Right atrium auricular region (tissue), 2 donors: ENCODE measurements at places on chromosomes 7 and 10. TPM values are rescaled to one million over a fixed set of nuclear protein-coding genes. Genes with fewer than 3 reads are reported as not detected.

DNA sequence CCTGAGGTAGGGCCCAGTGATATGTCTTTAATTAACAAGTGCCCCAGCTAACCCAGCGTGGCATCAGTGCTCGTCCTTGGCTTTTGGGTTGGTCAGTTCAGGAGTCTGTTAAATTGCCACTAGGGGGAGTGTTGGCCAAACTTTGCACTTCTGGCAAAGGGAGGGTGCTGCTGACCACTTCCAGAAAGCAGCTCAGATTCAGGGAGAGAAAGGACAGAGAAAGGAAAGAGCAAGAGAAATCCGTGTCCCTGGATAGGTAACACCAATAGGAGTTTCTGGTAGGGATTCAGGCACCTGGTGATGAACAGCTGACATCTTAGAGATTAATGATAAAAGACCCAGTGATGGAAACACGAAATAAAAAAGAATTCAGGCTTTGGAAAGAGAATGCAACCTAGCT lies 243.1 kb upstream of the AOAH start:
- no peaks in the 10 kb centered on the region for H3K36me3 ChIP-seq
- H3K4me3 ChIP-seq: no peak overlapping the region
- no peak overlapping the region for H3K27ac ChIP-seq

DNA sequence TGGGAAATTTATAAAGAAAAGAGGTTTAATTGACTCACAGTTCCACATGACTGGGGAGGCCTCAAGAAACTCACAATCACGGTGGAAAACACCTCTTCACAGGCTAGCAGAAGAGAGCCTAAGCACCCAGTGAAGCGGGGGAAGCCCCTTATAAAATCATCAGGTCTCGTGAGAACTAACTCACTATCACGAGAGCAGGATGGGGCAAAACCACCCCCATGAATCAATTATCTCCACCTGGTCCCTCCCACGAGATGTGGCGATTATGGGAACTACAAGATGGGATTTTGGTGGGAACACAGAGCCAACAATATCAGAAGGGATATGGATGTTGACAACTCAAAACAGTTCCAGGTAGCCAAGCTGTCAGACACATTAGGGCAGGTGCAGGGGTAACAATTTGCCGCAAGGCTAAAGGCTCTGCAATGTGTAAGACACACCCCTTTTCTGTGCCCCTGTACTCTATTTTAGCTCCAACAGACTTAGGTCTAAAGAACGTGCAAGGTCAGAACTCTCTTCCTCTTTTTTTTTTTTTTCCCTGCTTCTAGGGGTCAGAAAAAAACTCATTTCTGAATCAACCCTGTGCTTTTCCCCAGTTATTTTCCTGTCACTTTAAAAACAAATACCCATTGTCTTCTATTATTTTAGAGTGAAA lies 30.7 kb upstream of the RBM20 start:
- no peak overlapping the region for H3K27ac ChIP-seq
- no peaks in the 10 kb centered on the region for H3K27me3 ChIP-seq
- no peaks in the 10 kb centered on the region for H3K36me3 ChIP-seq
- no peak for DNase-seq
- no peaks in the 10 kb centered on the region for H3K4me1 ChIP-seq
- H3K4me3 ChIP-seq: no peak overlapping the region

DNA sequence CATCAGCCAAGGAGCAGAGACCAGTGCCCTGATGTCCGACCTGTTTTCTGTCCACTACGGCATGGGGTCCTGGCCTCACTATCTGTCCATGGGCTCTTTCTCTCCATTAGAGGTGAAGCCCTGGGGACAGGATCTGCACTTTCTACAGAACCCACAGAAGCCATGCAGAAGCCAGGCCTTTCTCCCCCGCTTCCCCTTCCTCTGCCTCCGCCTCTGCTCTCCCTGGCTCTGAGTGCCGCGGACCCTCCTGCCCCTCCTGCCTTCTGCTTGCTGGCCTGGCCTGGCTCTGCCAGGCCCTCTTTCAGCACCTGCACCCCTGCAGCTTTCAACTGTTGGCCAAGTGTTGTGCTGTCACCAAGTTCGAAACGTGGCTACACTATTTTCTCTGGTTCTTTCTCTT lies 439.8 kb upstream of the ZMIZ1 start:
- no peaks in the 10 kb centered on the region for H3K4me1 ChIP-seq
- H3K27ac ChIP-seq: no peak overlapping the region
- H3K27me3 ChIP-seq: no peaks in the 10 kb centered on the region
- H3K4me3 ChIP-seq: no peak overlapping the region

DNA sequence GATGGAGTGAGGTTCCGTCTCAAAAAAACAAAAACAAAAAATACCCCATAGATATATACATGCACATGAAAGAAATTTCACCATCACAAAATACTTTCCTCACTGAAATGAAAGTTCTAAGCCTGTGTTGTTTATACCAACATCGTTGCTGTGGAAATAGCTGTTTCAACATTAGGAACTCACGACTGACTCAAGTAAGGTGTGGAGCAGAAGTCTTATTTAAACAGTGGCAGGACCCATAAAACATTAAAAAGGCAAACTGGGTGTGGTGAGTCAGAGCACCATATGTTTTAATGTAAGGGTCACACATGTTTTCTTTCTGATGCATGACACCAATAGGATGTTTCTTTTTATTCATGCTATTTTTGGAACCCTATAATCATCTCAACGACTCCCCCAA lies 48.3 kb downstream of the BAIAP2L1 start:
- no peak overlapping the region for H3K27ac ChIP-seq
- H3K4me3 ChIP-seq: no peak overlapping the region
- DNase-seq: no peak
- no peaks in the 10 kb centered on the region for H3K4me1 ChIP-seq
- no peaks in the 10 kb centered on the region for H3K36me3 ChIP-seq
- no peaks in the 10 kb centered on the region for H3K27me3 ChIP-seq

- DNase-seq: no peak
- H3K36me3 ChIP-seq: no peaks in the 10 kb centered on the region
- H3K27ac ChIP-seq: no peak overlapping the region
- H3K4me1 ChIP-seq: no peaks in the 10 kb centered on the region
- no peak overlapping the region for H3K4me3 ChIP-seq
Observed at GRCh38 chr7:2781636-2782035, 62.5 kb downstream of the GNA12 start.

GRCh38 chr10:71006506-71006905 lies 118.1 kb upstream of the PCBD1 start:
- no peak overlapping the region for H3K4me3 ChIP-seq
- DNase-seq: no peak
- no peak overlapping the region for H3K27ac ChIP-seq
- no peaks in the 10 kb centered on the region for H3K4me1 ChIP-seq
- no peaks in the 10 kb centered on the region for H3K36me3 ChIP-seq

DNA sequence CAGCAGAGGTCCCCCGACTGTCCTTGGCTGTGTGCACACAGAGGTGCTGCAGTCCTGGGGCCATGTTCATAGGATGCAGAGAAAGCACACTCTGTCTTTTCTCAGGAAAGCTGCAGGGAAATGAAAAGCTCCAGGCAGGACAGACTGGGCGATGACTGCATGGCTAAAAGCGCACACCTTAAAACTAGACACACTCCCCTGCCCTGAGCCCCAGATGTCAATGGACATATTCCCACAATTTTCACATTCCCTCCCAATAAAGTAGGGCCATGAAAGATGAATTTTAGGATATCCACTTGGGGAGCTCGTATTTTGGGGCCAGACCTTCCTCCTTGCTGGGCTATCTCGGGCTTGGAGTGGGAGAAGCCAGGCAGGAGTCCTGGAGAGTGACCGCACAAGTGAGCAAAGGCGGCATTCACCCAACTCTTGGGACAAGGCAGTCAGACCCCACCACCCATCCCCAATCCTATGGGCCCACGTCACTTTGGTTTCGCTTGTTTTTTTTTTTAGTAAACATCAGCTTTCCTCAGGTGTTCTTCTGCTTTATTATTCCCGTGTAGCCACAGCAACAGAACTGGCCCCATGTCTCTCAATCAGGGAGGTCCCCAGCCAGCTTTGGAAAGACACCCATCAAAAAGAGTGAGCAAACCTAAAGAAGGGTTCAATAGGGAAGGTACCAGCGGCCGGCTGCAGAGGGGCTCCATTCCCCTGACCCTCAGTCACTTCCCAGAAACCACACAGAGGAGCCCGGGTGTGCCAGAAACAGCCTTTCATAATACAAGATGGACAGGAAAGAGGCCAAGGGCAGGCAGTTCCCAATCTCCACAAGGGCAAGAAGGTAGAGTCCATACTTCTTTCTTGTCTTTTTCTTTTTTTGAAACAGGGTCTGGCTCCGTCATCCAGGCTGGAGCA lies 12.7 kb downstream of the GPRIN2 start:
- H3K27me3 ChIP-seq: no peaks in the 10 kb centered on the region
- no peak for DNase-seq
- H3K27ac ChIP-seq: no peak overlapping the region
- H3K4me1 ChIP-seq: peaks cover 10% of the 10 kb centered on the region
- no peaks in the 10 kb centered on the region for H3K36me3 ChIP-seq
- no peak overlapping the region for H3K4me3 ChIP-seq

- no peaks in the 10 kb centered on the region for H3K4me1 ChIP-seq
- H3K27ac ChIP-seq: no peak overlapping the region
- no peak overlapping the region for H3K4me3 ChIP-seq
- H3K27me3 ChIP-seq: no peaks in the 10 kb centered on the region
- DNase-seq: no peak
Observed at GRCh38 chr10:43352951-43353350, 18.5 kb upstream of the FXYD4 start.

DNA sequence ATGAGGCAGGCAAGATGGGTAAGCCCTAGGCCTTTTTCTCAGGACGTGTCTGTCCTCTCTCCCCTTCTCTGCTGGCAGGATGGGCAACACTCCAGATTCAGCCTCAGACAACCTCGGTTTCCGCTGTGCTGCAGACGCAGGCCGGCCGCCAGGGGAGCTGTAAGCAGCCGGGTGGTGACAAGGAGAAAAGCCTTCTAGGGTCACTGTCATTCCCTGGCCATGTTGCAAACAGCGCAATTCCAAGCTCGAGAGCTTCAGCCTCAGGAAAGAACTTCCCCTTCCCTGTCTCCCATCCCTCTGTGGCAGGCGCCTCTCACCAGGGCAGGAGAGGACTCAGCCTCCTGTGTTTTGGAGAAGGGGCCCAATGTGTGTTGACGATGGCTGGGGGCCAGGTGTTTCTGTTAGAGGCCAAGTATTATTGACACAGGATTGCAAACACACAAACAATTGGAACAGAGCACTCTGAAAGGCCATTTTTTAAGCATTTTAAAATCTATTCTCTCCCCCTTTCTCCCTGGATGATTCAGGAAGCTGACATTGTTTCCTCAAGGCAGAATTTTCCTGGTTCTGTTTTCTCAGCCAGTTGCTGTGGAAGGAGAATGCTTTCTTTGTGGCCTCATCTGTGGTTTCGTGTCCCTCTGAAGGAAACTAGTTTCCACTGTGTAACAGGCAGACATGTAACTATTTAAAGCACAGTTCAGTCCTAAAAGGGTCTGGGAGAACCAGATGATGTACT lies 13.1 kb downstream of the PHKG1 start:
- DNase-seq: peak; percentile 84
- H3K4me1 ChIP-seq: no peaks in the 10 kb centered on the region
- no peak overlapping the region for H3K4me3 ChIP-seq
- H3K36me3 ChIP-seq: peaks cover 31% of the 10 kb centered on the region
- H3K27me3 ChIP-seq: no peaks in the 10 kb centered on the region
- H3K27ac ChIP-seq: peak overlapping the region; percentile 75

DNA sequence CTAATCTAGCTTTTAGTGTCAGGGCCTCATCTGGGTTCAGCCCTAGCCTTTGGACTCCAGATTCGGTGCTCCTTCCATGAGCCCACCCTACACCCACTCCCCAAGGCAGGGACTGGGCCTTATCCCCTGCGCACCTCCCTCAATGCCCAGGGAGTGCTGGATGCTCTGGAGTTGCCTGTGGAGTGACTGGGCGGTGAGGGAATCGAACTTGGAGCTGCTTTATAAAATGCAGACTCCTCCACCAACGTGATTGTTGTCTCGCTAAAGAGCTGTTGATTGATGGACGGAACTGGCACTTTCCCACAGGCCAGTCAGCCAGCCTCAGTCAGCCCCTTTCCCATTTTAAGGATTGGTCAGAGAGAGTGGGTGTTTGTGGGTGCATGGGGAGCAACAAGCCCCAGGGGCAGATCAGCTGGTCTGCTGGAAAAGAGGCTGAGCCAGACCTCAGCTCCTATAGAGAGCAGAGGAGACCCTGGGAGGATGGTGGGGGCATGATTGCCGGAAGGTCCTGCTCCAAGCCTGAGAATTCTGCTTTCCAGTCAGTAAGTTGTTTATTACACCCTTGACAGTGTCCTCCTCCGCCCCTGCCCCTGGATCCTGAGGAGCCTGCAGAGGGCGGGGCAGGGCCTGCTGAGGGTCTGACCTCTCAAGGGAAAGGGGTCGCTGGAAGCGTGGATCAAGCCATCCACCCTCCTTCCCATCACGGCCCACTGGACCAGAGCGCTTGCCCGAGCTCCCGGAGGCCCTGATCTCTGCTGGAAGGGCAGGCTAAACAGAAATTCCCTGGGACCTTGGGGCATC lies 16.7 kb downstream of the UNC5B start:
- no peak overlapping the region for H3K4me3 ChIP-seq
- no peak for DNase-seq
- peak overlapping the region; percentile 49 for H3K27ac ChIP-seq
- no peaks in the 10 kb centered on the region for H3K4me1 ChIP-seq
- no peaks in the 10 kb centered on the region for H3K36me3 ChIP-seq
- no peaks in the 10 kb centered on the region for H3K27me3 ChIP-seq

GRCh38 chr10:24707445-24707844 lies 16.2 kb downstream of the ARHGAP21 start:
- no peaks in the 10 kb centered on the region for H3K27me3 ChIP-seq
- H3K4me1 ChIP-seq: no peaks in the 10 kb centered on the region
- no peak for DNase-seq
- no peak overlapping the region for H3K27ac ChIP-seq

NANOS1 gene
- total RNA-seq: 5.2 TPM

LLCFC1 gene
- total RNA-seq: not detected

PON1 gene
- not detected for total RNA-seq

PDK4 gene
- 337 TPM for total RNA-seq

ZNF365 gene
- total RNA-seq: 1.1 TPM

PRSS37 gene
- not detected for total RNA-seq

LRRC18 gene
- not detected for total RNA-seq
